ENCODE measurements at places on chromosomes 7 and 10.

- no peak for DNase-seq
Observed at GRCh38 chr10:113442336-113442735, 110.5 kb upstream of the HABP2 start.

DNA sequence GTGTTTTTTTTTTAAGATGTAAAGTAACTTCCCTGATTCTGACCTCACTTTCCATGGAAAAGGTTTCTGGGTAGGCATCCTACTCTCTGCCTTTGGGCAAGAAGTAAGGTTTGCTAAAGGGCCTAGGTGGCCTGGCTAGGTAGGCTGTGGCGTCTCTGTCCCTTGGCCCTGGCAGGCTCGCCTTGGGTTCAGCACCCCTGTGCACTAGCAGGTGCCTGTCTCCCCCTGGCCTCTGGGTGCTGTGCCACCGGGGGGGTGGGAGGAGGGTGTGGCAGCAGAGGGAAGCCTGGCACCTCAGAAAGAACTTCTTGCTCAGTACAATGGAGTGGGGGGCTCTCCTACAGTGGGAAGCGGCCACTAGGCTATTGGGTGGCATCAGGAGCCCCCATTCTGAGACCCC lies 14.0 kb downstream of the TECPR1 start:
- DNase-seq, result no peak

- DNase-seq, result peak; percentile 71
Observed at GRCh38 chr7:909358-910329, 33.3 kb downstream of the GET4 start.

GRCh38 chr10:15745751-15746150 lies 26.0 kb upstream of the ITGA8 start:
- DNase-seq, result no peak

DNA sequence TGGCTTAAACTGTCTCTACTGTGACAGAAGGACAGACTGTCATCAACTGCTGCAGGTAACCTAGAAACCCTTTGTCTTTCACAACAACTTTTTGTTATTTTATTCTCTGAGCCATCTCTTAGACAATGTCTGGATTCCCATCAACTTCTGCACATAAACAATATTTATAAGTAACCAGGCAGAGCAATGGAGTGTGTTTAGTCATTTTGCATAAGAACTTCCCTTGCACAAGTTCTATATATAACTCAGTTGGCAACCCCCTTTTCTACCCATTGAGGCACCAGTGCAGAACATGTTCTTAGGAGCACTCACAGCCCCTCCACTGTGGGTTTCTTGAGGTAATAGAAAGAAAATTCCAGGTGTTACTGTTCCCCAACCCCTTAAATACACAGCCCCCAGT lies 65.0 kb upstream of the IL6 start:
- DNase-seq, result no peak

GRCh38 chr10:113069595-113069994 lies 119.5 kb downstream of the TCF7L2 start:
- DNase-seq, result no peak

DNA sequence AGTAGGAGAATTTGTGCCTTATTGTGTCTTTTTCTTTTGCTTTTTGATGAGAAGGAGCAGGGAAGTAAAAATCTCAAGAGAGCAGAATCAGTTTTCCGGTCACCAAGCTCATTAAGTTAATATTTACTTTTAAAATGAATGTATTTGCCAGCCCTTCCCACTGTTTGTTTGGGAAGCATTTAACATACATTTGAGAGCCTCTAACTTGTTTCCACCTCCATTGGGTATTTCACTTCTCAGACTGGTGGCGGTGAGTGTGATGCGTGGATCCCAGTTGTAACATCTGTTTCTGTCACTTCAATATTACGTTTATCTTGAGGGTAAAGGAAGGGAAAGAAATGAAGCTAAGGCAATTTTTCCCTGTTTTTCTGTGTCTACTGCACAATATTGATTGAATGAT lies 22.8 kb downstream of the CDK14 start:
- DNase-seq, result no peak

GRCh38 chr7:151046603-151047573 lies 1.4 kb upstream of the ASIC3 start:
- DNase-seq, result no peak

- no peak for DNase-seq
Observed at GRCh38 chr7:101680406-101681145, 51.5 kb upstream of the MYL10 start.

- no peak for DNase-seq
Observed at GRCh38 chr10:1228467-1228975, 172.3 kb downstream of the WDR37 start.

- peak; percentile 35 for DNase-seq
Observed at GRCh38 chr7:149624006-149624405, 126.4 kb upstream of the ZNF746 start.

GRCh38 chr10:52387744-52388143 lies 73.7 kb downstream of the DKK1 start:
- DNase-seq, result no peak

- DNase-seq, result no peak
Observed at GRCh38 chr10:110758898-110759297, 112.8 kb upstream of the PDCD4 start.

GRCh38 chr7:115476671-115477181 lies 553.8 kb downstream of the TFEC start:
- no peak for DNase-seq

GRCh38 chr7:102216573-102217314 lies 69.9 kb upstream of the SH2B2 start:
- DNase-seq, result no peak

- peak; percentile 7 for DNase-seq
Observed at GRCh38 chr10:95693071-95693667, 558 bp downstream of the TCTN3 start.

GRCh38 chr10:11148142-11149028 lies 130.7 kb downstream of the CELF2 start:
- no peak for DNase-seq

- peak; percentile 6 for DNase-seq
Observed at GRCh38 chr10:131722525-131723264, 178.1 kb upstream of the PPP2R2D start.

- DNase-seq, result no peak
Observed at GRCh38 chr10:112774210-112774609, 175.8 kb upstream of the TCF7L2 start.

DNA sequence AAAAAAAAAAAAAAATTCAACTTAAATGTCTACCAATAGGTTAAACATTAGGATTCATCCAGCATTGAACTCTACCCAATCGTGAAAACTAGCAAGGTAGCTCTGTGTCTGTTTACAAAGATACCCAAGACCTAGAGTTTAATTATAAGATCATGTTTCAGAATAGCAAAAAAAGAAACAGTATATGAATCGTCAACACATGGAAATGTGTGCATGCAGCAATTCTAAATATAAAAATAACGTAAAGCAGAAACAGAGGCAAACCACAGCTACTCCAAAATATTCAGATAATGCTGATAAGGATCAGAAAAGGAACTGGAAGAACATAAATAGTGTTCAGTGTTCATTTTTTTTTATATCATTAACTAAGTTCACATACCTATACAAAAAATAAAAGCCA lies 68.7 kb downstream of the AFAP1L2 start:
- DNase-seq, result no peak

DNA sequence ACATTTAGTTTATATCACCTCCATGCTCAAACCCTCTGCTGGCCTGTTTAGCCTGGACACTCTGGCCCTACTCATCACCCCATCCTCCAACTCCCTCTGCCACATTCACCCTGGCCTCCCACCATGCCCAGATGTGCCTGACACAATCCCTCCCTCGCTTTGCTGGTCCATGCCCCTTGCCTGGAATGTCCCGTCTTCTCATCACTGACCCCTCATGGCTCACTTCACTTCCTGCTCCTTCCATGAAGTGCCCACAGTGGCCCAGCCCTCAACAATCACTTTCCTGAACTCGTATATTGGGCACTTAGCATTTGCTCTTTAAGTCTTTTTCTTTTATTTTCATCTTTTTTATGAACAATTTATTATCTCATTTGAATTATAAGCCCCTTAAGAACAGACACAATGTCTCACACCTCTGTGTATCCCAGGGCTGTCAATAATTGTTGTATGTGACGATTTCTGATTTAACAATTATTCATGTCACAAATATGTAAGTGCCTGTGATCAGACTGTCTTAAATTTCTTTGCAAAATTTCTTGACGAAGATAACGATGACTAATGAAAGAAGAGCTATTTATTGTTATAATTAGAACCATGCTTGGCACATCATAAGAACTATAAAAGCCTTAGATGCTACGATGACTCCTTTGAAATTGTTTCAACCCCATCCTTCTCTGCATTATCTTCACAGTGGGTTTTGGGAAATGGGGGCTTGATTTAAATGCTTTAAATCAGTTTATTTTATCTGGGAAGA lies 209.9 kb upstream of the YAE1 start:
- no peak for DNase-seq

DNA sequence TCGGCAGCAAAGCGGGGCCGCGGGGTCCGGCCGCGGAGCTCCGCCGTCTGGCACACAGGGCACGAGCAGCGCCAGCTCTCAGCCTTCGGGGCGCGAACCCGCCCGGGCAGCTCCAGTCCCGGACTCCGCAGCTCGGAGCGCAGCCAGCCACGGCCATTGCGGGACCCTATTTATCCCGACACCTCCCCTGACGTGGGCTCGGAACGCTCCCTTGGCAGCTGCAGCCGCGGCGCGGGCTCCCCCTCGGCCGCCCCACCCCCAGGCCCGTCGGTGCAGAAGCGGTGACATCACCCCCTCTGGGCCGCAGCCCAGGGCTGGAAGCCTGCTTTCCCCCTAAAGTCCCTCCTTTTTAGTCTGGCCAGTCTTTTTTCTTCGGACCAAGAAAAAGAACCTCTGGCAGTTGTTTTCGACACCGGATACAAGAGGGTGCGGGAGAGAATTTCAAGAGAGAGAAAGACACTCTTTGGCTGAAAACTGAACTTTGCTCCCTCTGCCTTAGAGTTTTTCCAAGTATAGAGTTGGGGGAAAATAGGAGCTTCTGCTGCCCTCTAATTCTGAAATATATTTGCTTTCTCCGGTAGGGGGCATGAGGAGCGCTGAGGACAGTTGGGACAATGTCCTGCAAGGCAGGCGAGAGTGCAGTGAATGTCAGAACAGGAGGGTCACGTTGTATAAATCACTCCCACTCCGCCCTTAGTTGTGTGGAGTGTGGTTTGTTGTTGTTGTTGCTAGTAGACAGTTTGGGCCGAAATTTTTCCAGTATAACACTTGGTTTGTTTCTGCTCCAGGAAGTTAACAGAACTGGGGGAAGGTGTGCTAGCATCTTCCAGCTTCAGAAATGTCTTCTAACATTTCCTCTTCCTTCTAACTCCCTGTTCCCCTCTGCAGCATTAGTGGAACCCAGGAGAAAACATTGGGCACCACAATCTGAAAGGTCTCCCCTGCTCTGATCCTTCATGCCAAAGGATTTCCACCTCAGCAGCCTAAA lies at the start of gene SFRP4:
TSS of gene SFRP4 (minus strand) at position 145 of the 988 bp plus-strand sequence. CDS start 280 bp downstream, outside the sequence.
- peak; percentile 63 for DNase-seq

GRCh38 chr7:132895231-132895630 lies 186.7 kb downstream of the CHCHD3 start:
- DNase-seq, result no peak

- DNase-seq, result no peak
Observed at GRCh38 chr10:127527891-127528290, 21.2 kb upstream of the NPS start.

GRCh38 chr7:47480576-47481538 lies 101.1 kb downstream of the TNS3 start:
- peak; percentile 36 for DNase-seq

GRCh38 chr10:71821909-71822763 lies 28.9 kb downstream of the PSAP start:
- no peak for DNase-seq

GRCh38 chr10:67925449-67926005 lies 41.1 kb downstream of the SIRT1 start:
- no peak for DNase-seq

DNA sequence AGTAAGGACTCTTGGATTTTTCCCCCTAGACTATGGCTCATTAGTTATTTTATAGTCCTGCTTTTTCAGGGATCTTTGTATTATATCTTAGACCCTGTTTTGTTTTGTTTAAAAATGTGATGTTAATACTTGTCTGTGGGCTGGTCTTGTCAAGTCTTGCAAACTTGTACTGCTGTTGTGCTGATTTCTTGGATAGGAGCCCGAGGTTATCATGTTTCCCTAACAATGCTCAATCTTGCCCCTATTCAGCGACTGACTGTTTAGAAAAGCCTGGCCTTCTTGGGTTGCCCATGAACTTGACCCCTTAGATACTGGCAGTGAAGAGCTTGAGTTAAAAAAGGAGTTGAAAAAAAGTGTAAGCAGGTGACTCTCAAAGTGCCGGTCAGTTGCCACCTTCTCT lies 115.7 kb downstream of the KIAA1217 start:
- peak; percentile 20 for DNase-seq

- no peak for DNase-seq
Observed at GRCh38 chr7:127904670-127904985, 126.6 kb downstream of the LRRC4 start.

- DNase-seq, result no peak
Observed at GRCh38 chr10:77909021-77909748, 17.4 kb downstream of the DLG5 start.

DNA sequence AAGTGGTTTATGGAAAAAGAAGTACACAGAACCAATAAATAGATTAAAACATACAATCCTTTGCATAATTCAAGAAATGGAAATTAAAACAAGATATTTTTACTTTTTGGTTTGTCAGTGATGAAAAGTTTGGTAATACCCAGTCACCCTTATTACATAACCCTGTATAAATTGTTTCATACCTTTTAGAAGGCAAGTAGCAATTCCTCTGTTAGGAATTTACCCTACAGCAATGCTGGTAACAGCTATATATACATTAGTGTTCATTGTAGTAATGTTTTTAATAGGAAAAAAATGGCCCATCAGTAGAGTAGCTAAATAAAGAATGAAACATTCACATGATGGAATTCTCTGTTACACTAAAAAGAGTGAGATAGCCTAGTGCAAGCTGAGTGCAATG lies 42.7 kb downstream of the PTPN12 start:
- DNase-seq, result no peak

DNA sequence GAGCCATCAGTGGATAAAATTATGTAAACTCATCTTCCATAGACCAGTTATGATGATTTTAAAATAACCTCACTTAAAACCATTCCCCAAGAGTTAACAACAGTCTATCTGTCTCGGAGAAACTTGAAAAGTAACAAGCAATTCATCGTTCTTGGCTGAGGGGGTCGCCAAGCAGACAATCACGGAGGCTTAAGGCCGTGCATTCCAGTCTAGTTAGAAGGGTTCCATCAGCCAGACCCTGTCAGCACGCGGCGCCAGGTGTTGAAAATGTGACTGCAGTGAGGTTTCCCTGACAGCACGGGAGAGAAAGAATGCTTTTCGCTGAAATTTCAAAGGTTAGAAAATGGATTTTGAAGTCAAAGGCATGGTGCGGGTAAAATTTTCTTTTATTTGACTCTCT lies 1025.0 kb upstream of the CELF2 start:
- peak; percentile 41 for DNase-seq
